ENCODE measurements at places on chromosomes 13 and 19.

DNA sequence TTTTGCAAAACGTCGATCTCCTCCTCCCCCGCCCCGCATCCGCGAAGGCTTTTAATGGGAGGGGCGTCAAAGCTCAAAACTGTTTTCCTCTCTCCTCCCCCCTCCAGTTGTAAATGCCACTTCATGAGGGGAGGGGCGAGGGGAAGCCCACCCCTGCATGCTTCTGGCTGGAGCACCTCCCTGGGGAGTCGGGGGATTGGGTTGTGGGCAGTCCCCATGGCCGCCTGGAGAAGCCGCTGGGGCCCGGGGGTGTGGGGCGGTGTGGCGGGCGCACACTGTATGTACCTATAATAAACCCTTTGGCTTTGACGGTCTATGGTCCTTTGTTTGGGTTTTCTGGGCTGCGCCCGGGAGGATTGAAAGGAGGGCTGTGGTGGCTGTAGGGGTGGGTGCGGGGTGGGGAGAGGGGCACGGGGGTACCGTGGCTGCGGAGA, 505 bp upstream of the SHKBP1 start:
- DNase-seq, result peak; percentile 64

DNA sequence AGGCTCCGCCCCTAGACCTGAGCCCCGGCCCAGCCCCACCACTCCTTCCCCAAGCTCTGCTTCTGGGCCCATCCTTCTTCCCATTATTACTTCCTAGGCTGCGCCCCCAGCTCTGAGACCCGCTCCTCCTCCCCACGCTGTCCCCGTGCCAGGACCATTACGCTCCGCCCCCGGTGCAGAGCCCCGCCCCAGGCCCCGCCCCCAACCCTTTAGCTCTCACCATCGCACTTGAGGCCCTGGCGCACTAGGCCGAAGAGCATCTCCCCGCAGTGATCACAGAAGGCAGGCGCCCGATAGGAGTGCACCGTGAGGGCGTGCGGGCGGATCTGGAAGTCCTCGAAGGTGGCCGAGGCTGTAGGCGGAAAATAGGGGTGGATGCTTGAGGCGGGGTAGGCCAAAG, 6.2 kb downstream of the PRKD2 start:
- no peak for DNase-seq

- DNase-seq, result no peak
Measured at GRCh38 chr13:38419312-38419873, 69.7 kb downstream of the UFM1 start.

DNA sequence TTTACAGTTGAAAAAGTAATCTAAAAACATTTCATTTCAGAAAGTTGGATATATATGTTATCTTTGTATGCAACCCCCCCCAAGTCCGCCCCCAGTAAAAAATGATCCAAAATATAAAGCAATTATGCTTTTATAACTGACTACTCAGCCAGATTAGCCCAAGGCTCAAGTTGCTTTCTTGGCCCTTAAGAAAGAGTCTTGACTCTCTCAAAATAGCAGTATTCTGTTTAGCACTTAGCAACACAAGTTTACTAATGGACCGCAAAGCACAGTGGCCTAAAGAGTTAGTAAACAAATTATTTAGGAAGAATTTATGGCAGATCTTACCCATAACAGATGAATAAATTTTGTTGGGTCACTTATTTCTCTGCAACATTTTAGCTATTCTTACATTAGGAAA, 86.9 kb downstream of the ELF1 start:
- DNase-seq, result no peak

- no peak for DNase-seq
Measured at GRCh38 chr19:10662384-10663251, 8.5 kb downstream of the ILF3 start.

DNA sequence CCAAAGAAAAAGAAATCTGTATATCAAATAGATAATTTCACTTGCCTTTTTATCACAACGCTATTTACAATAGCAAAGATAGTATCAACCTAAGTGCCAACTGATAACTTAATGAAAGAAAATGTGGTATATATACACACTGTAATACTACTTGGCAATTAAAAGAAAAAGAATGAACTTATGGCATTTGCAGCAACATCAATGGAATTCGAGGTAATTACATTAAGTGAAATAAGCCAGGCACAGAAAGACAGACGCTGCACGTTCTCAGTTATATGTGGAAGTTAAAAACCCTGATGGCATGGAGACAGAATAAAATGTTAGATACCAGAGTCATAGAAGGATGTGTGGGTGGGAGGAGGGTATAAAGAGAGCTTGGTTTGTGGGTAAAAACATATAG, 1260.5 kb upstream of the PCDH9 start:
- no peak for DNase-seq

DNA sequence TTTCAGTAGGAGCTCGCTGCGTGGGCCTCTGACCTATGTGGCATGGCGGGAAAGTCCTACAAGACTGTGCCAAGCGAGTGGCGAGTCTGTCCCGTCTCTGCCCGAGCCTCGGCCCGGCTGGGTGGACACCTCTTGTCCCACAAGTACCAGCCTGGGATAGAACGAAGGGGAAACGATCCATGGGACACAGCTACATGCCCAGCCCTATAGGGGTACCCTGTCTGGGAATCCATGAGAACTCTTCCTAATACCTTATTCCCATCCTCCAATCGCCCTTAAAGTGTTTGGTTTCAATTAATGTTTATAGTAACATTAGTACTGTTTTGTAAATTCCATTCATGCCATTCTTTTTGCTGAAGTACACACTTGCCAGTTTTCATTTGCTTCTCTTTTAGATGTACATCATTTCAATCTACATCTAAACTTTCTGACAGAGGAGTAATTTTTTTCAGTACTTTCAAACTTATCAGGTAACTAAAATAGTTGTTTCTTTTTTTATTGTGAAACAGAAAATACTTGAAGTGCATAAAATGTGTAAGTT, 667 bp upstream of the ZNF790 start:
- no peak for DNase-seq

GRCh38 chr19:46950526-46951170, 69.0 kb upstream of the NPAS1 start:
- no peak for DNase-seq

DNA sequence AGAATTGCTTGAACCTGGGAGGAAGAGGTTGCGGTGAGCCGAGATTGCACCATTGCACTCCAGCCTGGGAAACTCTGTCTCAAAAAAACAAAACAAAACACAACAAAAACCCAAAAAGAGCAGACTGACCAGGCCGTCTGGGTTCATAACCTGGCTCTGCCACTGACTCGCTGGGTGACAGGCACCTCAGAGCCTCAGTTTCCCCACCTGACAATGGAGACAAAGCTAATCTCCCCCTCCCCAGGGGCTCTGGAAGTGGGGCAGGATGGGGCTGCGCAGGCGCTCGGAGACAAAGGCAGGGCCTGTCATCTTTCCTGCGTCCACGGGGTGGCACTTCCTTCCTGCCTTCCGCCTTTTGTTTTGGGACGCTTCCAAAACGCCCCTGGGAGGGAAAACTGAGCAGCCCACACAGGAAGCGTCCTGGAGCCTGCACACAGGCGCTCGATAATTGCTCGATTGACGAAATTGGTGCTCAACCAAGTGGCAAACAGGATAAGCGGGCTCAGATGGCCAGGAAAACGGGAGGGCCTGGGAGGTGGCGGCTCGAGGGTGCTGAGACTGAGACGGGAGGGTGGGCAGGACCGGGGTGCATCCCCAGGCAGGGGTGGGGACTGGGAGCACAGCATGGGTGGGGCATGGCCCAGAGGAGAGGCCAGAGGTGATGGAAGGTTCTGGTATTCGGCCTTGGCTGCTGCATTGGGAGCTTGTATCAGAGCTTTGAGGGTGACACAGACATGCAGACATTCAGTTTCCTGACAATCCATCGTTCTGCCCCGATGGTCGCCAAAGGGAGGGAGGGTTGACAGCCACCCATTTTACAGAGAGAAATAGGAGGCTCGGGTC, 17.8 kb downstream of the SPC24 start:
- peak; percentile 90 for DNase-seq

- no peak for DNase-seq
Measured at GRCh38 chr13:43942286-43942685, 62.6 kb downstream of the LACC1 start.

- no peak for DNase-seq
Measured at GRCh38 chr13:46278474-46278873, 66.7 kb downstream of the LRRC63 start.

GRCh38 chr19:33770107-33770506, 26.6 kb upstream of the KCTD15 start:
- DNase-seq, result no peak

DNA sequence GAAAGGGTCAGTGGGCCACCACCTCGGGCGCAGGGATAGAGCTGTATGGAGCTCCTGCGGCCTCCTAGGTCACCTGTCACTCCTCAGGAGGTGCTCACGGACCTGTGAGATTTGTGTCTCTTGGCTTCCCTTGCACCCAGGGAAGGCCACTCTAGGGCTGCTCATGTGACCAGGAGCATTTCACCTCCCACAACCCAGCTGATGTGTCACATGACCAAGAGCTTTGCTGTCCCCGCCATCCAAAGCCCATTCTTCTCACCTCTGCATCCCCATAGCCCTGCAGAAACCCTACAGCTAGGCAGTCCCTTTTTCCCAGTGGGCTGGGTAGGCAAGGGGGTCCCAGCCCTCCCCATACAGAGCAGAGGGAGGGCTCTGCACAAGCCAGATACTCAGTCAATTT, 51.2 kb downstream of the TSHZ3 start:
- no peak for DNase-seq

- no peak for DNase-seq
Measured at GRCh38 chr13:34361560-34361959, 543.6 kb downstream of the RFC3 start.

GRCh38 chr19:57747472-57747807, 825 bp downstream of the ZNF776 start:
- no peak for DNase-seq

GRCh38 chr19:10960314-10961072, at the start of gene SMARCA4:
SMARCA4 (plus strand) TSS chr19:10961030; CDS start chr19:10984152, 23,122 bp downstream.
- peak; percentile 100 for DNase-seq

- no peak for DNase-seq
Measured at GRCh38 chr19:19050731-19051130, 13.1 kb upstream of the SLC25A42 start.

GRCh38 chr13:98874029-98874397, 103.9 kb downstream of the DOCK9 start:
- DNase-seq, result no peak

- no peak for DNase-seq
Measured at GRCh38 chr13:46864941-46865340, 31.9 kb downstream of the HTR2A start.

- no peak for DNase-seq
Measured at GRCh38 chr19:38792250-38793111, 3.5 kb downstream of the LGALS7B start.

DNA sequence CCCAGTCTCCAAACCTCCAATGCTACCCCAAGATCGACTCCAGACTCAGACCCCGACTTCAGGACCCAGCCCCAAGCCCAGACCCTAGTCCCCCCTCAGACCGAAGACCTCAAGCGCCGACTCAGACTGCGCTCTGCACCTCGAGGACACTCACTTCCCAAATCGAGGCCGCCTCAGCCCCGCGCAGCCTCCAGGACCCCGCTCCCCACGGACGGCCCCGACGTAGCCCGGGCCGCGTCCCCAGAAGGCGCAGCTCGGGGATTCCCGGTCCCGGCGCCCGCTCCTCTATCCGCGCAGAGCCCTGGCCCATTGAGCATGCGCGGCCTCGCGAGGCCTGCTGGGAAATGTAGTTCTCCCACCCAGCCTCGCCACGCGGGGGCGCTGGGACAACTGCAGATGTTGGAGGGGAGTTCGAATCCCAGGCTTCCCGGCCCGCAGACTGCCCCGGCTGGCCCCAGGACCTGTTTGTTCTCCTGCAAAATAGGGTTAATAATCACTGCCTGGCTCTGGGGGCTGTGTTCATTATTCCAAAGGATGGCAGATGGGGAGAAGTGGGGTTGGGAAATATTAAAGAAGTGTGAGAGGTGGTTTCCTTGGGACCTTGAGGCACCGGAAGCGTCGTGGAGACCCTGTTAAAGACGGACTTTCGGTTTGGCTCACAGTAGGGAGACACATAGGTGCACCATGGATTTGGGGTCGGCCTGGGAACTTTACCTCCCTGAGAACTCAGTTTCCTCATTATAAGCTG, at the start of gene APBA3:
APBA3 (minus strand) TSS at position 311 of the 748 bp plus-strand sequence. CDS start 1,428 bp downstream, outside the sequence.
- peak; percentile 97 for DNase-seq

GRCh38 chr13:72405441-72405840, 322.0 kb downstream of the MZT1 start:
- DNase-seq, result no peak

DNA sequence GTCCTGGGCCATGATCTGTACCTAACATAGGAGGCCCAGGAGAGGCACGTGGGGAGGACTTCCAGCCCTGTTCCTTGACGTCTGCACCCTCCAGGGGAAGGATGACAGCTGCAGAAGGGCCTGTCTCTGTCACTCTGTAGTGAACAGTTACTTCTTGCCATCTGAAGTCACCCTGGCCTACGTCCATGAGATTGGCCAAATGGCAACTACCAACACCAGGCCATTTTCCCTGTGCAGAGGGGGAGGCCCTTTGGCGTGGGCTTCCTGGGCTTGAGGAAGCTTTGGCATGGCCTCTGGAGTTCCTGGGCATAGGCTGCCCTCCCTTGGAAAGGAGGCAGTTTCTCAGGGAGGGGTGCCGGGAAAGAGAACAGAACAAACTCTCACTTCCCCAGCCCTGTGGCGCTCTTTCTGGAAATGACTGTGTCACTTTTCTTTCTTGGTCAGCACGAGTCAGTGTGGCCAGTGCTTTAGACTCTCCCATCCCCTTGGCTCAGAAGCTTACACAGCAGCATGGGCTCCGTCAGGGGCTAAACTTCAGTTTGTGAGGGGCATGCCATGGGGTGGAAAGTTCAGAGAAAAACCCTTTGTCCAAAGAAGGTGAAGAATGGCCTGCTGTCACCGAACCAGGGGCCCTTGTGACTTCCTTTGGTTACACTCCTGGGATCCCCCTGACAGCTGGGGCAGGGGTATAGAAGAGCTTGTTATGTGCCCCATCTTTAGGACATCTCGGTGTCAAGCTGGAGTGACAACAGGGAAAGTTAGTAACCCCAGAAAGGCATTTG, 5.3 kb downstream of the CARM1 start:
- DNase-seq, result no peak

DNA sequence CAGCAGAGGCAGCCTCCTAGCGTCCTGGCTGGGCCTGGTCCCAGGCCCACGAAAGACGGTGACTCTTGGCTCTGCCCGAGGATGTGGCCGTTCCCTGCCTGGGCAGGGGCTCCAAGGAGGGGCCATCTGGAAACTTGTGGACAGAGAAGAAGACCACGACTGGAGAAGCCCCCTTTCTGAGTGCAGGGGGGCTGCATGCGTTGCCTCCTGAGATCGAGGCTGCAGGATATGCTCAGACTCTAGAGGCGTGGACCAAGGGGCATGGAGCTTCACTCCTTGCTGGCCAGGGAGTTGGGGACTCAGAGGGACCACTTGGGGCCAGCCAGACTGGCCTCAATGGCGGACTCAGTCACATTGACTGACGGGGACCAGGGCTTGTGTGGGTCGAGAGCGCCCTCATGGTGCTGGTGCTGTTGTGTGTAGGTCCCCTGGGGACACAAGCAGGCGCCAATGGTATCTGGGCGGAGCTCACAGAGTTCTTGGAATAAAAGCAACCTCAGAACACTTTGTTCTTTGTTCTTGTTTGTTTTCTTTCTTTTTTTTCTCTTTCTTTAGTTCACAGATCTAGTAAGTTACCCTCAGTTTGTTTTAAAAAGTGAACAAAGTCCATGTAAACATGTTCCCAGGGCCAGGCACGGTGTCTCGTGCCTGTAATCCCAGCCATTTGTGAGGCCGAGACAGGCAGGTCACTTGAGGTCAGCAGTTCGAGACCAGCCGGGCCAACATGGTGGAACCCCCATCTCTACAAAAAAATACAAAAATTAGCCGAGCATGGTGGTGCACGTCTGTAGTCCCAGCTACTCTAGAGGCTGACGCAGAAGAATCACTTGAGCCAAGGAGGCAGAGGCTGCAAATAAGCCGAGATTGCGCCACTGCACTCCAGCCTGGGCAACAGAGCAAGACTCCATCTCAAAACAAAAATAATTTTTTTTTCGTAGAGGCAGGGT, 10.2 kb downstream of the ANGPTL4 start:
- DNase-seq, result peak; percentile 9

Measured in D341Med (cell line).